NCI-H1105 (cell line): ENCODE measurements at places on chromosomes 16 and 17.

DNA sequence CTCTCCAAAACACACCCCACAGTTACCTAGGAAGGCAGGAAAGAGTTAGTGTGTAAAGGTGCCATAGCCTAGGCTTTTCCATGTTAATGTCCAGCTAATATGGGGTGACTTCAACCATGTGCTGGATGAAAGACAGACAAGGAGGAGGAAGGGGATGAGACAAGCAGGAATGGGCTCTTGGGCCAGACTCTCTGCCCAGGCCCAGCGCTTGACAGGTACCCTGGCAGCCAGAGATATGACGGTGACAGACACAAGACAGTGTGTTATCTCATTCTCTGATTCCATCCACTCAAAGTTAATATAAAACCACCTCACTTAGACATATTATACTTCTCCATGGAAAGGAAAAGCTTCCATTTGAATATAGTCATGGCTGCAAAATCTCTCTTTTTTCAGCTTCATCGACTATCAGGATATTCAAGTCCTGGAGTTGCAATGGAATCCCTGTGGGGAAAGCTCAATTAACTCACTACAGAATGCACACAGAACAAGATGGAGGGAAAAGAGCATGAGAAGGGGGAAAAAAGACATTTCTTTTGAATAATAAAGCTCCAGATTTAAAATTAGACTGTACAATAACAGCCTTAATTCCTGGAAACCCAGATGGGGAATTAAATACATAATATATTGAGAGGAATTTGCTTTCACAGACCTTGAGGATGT lies 596.7 kb downstream of the TOX3 start:
- DNase-seq, result no peak

DNA sequence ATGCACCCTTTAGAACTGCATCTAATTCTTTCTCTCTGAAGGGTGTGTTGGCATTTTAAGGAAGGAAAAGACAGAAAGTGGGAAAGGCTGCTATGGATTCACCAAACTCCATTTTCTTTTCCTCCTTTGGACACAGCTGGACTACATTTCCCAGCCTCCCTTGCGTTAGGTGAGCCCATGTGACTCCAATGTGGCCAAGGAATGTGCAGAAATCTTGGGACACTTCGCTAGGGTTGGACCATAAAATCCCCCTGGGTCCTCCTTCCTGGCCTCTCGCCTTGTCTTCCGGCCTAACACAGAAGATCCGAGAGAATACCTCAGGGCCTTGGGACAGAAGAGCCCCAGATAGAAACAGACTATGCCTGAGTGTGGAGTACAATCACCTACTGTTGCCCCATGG lies 56.3 kb downstream of the ABCC12 start:
- DNase-seq, result no peak

- peak; percentile 38 for DNase-seq
These were observed 5.7 kb upstream of the HOXB2 start for GRCh38 chr17:48550502-48551213.

- DNase-seq, result no peak
These were observed 8.5 kb downstream of the ASPHD1 start for GRCh38 chr16:29908719-29909220.

GRCh38 chr16:72568502-72568901 lies 396.5 kb upstream of the PMFBP1 start:
- no peak for DNase-seq

DNA sequence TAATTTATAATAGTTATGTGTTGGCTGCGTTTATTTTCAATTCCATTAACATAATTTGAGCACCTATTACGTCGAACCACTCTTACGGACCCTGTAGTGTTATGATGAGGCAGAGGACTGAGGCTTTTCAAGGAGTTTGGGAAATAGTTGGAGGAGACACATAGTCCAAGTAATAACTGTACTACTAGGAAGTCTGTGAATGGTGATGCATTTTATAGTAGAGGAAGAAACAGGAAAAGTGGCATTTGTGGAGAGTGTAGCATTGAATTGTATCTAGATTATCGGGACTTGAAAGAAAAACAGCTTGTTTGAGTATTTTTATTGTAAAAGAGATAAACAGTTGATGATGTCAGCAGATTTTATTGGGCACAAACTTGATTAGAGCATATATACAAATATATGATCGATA lies 1.7 kb downstream of the NFATC3 start:
- DNase-seq, result no peak

GRCh38 chr16:85398050-85398451 lies 215.1 kb upstream of the GSE1 start:
- no peak for DNase-seq

- DNase-seq, result no peak
These were observed 7.0 kb upstream of the CYB561 start for GRCh38 chr17:63452962-63453551.

DNA sequence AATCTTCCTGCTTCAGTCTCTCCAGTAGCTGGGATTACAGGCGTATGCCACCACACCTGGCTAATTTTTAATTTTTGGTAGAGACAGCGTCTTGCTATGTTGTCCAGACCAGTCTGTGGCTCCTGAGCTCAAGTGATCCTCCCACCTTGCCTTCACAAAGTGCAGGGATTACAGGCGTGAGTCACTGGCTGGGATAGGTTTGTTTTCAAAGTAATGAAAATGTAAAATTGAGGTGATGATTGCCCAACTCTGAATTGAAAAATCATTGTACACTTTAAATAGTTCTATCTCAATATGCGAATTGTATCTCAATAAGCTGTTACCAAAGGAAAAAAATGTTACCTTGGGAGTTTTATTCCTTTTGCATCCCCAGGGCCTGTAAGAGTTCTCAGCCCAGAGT lies 1.2 kb upstream of the AMFR start:
- no peak for DNase-seq

DNA sequence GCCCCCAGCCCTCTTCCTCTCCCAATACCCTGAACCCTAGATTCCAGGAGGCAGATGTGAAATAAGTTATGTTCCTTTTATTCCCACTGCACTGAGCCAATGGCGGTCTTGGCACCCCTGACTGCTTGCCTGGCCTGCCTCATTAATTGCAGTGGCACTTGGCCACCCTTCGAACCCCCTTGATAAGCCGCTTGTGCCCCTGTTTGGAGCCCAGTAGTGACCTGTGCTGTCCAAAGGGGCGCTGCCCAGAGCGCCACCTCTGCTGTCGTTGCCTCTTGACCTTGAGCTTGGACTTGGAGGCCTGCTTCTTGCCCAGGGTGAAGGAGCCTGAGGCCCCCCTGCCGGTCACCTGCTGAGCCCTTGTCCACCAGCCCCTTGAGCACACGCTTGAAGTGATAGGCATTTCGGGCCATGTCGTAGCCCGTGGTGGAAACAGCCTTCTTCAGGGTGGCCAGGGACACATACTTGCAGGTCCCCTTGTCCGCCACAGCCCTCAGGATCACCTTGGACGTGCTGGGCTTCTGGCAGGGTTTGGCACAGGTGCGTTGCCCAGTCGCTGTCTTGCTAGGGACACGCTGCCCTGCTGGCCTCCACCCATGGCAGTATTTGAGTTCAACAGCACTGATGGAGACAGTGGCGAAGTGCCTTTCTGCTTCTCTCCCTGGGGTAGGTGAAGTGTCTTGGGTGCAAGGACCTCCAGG lies 5.7 kb downstream of the SGCA start:
- no peak for DNase-seq

DNA sequence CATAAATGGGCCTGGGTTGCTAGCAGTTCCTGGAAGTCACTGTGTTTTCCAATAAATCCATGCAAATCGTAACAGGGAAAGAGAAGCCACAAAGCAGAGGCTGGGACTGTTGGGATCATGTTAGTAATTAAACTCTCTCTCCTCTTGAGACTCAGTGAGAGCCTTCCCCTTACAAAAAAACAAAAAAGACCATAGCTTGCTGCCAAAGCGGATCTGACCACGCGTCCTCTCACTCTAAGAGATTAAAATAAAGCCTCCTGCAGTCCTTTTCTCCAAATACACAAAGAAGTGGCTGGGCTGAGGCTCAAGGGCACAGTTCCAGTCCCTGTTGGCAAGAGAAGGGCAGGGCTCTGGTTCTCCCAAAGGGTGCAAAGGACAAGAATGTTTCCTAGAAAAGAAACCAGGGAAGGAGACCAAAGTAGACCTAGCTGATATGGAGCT lies 38.5 kb downstream of the PIGL start:
- no peak for DNase-seq

- no peak for DNase-seq
These were observed 204.8 kb upstream of the COX10 start for GRCh38 chr17:13864521-13864920.

- no peak for DNase-seq
These were observed 1342.5 kb downstream of the TP53TG3F start for GRCh38 chr16:34801875-34802274.

GRCh38 chr16:21620592-21620991 lies 21.2 kb downstream of the METTL9 start:
- DNase-seq, result no peak

DNA sequence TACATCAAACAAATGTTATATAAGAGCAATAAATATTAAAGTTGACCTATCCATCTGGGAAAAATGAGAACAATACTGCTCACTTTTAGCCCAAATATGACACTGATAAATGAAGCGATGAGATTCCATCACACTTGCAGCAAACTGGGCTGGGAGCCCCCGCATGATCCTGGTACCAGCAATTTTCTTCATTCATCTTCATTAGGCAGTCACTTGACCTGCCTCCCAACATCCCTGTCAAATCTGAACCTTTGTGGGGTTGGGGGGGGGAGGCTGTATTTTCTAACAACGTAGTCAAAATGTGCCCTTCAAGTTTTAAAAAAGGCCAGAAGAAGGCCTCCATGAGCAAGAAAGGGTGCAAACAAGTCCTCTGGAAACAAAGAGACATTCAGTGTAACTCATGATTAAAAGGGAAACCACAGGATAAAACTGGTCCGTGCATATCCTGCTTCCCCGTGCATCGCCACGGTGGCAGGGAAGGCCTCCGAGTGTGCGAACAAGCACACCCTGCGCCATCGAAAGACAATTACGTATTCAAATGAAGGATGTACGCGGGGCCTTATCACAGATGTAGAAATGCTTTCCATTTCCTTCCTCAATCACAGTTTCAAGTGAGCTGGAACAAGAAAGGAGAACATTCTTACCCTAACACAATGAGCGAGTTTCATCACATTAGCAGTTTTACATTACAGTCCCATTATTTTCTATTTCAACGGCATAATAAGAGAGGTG lies 48.4 kb downstream of the TOX3 start:
- no peak for DNase-seq

DNA sequence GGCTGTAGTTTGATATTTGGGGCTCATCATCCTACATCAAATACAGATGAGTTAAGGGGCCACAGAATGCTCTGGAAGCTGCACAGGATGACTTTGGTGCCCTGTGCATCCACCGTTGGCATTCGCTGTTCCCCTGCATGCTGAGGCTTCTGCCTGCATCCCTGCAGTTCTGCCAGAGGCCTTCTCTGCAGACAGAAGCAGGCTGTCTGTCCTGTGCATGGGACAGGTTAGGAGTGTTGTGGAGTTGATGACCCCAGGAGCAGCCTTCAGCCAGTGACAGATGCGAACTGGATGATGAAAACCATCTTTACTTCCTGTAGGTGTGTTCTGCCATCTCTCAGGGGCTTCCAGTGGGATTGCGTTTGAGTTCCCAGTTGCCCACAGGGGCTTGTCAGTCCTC lies 13.6 kb upstream of the TNS4 start:
- no peak for DNase-seq

DNA sequence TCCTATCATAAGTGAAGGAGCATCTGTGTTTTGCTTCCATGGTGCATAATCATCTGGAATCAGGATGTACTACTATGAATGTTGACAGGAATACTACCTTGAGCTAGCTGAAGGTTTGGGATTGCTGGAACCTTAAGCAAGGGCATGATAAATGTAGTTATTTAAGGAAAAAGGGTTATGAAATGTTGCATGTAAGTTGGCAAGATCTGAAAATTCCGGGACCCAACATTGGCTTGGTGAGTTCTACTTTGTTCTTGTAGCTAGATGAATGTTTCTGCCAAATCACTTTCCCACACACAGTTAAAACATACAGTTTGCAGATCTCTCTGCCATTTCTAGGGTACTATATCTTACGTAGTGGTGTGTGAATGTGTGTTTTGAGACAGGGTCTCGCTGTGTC lies 13.6 kb downstream of the RHOT1 start:
- DNase-seq, result no peak

DNA sequence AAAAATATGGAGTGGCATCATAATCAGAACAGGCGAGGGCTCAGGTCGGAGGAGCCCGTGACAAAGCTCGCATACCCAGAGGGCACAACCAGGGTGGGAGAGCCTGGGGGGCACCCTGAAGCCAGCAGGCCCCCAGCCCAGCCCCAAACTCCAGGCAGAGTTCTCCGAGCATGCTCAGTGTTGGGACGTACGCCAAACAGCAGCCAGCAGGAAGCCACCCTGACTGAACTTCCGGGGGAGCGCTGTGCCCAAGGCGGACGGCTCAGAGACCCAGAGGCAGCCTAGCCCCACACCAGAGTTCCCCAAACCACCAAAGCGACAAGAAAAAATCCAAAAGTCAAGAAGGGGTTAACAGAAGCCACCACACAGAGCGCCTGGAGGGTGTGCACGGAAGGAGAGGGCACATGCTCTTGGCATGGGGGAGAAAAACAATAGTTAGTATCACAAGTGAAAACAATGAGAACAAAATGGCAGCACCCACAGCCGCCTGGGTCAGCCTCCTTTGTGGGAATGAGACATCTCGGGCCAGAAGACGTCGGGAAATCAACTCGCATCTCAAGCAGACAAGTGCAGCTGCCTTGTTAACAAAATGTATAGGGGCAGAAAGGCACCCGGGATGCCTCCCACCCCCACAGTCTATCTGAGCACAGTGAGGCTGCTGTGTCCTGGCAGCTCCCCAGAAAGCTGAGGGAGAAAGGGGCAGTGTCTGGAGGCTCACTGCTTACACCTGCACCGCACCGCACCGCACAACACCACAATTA lies 11.9 kb downstream of the EXOC7 start:
- no peak for DNase-seq

DNA sequence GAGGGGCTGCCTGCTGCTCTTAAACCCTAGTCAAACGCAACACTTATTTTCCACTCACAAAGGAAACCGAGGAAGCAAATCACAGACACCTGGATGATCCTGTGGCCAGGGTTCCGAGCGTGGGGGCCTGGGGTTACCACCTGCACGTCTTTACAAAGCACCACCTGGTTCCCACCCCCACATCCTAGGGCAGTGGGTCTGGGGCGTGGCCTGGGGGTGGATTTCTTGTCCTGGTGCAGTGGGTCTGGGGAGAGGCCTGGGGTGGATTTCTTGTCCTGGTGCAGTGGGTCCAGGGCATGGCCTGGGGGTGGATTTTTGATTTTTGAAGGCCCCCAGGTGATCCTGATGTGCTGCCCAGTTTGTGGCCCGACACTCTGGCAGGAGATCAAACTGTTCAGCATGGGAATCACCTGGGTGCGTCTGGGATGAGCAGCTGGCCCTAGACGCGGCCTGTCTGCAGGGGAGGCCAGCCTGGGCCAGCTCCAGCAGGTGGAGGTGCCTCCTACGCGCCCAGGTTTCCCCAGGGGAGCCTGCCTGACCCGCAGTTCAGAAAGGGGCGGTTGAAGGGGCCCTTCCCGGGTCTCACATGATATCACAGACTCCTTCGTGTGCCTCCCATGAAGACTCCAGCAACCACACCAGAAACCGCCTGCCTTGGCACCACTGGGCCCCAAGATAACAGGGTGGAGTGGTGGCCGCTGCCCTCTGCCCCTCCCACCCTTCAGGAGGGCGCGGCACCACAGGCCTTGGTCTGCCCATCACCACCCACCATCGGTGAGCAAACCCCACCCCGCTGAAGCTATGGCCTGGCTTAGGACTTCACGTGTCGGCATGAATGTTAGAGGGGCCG lies 6.3 kb downstream of the HAGH start:
- no peak for DNase-seq
